ENCODE measurements at places on chromosomes 5 and 9. TPM values are rescaled to one million over a fixed set of nuclear protein-coding genes. Genes with fewer than 3 reads are reported as not detected.
A peak's percentile ranks its signal among the peaks of the same experiment; 100 is the strongest.

DNA sequence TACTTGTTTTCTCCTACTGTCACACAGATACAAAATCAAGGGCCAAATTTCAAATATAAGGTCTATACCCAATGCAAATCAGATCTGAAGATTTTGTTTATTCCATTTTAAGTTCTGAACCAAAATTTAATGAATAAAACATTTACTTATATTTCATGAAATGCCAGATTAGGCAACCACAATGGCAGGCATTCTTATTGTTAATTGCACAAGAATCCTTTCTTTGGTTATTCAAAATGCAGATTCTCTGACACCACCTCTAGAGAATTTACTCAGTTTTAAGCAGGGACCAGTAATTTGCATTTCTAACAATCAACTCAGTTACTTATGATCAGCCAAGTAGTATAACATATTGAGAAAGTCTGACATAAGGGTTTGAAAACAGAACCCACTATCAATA lies 972.4 kb upstream of the ACO1 start:
- DNase-seq: no peak

DNA sequence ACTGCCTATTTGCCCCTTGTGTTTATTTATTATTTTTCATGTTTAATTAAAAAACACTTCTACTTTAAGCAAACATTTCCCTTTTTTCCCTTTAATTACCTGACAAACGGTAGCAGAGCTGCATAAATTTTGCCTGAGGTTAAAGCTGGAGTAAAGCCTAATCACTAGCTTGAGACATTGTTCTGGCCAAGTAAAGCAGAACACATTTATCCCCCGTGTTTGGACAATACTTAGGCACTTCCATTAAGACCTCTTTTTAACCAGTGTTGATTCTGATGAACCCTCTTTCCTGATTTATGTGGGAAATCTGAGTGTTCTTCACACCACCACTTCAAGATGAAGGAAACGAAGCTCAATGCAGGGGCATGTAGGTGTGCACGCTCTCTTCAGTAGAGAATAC lies 54.5 kb downstream of the BNC2 start:
- DNase-seq: no peak

GRCh38 chr9:134136118-134136995 lies 475 bp downstream of the WDR5 start:
- DNase-seq: peak; percentile 75

GRCh38 chr5:78593465-78593864 lies 55.1 kb downstream of the LHFPL2 start:
- no peak for DNase-seq

DNA sequence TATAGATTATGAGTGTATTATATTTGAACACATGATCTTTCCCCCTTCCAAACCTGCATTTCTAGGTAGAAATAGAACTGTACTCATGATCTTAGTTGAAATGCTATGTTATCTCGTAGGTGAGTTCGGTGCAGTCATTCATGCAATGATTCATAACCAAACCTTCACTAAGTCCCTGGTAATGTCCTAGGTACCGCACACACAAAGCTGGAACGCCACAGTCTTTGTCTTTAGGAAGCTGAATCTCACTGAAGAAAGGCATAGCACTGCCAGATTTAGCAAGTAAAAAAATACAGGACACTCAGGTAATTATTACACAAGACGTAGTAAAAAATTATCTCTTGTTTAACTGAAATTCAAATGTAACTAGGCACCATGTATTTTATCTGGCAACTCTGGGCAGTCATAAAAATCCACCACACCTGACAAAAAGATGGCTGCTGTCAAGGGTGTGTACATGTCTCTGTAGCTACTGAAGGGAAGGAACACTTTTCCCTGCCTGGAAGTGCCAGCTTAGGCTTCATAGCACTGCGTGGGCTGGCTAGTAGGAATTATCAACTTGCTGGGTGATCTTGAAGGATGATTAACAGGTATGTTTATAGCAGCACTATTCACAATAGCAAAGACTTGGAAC lies 28.0 kb upstream of the TXN start:
- no peak for DNase-seq

DNA sequence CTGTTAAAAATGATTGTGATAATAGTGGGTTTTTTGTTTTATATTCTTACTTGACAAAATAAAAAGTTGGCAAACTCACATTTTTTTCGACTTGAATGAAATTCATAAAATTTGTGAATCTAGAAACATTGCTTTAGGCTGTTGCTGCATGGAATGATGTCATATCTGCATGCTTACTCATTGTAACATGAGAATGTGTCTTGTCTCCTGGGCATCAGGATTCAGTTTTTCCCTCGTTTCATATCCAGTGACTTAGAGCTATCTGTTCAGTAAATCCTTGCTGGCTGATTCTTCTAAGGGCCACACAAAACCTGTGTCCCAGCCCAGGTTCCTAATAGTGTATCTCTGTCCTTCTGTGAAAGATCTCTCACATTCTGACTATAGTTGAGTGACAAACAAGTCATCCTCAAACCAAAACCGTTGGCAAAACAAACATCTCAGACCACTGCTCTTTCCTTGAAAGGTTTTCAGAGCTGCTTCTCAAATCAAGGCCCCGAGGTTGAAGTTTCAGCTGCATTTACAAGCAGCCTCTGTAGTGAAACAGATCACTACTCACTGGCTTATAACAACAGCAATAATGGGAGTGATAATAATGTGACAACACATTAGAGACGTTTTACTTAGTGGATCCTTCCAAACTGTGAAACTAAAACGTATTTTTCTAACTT lies 95.0 kb downstream of the NPR3 start:
- DNase-seq: no peak

DNA sequence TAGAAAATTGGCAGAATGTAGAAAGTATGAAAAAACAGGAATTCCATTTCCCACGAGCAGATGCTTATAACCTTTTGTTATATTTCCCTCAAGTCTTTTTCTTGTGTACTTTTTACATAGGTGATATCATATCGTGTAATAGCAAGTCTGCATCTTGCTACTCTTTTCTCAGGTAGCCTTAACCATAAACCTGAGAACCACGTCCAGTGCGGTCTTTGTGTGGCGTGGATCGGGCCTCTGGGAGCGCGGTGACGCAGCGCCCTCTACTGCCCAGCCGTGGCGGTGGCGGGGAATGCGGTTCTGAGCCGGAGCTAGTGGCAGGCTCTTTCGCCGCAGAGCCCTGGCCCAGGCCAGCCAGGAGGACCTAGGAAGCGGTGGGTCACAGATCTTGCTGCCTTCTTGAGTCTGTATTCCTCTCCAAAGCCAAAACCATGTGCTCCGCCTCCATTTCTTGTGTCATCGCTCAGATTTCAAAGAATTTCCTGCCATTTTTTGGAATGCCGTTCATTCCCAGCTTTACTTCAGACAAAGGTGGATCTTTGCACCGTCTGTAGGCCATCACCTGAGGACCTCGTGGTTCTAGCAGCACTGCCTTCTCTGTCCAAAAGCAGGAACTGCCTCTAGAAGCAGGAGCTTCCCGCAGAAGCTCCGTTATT lies 71.9 kb downstream of the MVB12B start:
- DNase-seq: peak; percentile 89

- no peak for DNase-seq
Measured at GRCh38 chr5:16540421-16540820, 74.8 kb upstream of the ZNF622 start.

GRCh38 chr5:98785244-98785643 lies 11.8 kb downstream of the RGMB start:
- DNase-seq: no peak

GRCh38 chr5:27590503-27590902 lies 552.1 kb upstream of the CDH9 start:
- DNase-seq: peak; percentile 41

- DNase-seq: no peak
Measured at GRCh38 chr9:99309141-99309939, 87.3 kb downstream of the SEC61B start.

GRCh38 chr9:136185596-136186366 lies 19.1 kb downstream of the LHX3 start:
- DNase-seq: peak; percentile 48

GRCh38 chr9:34518896-34519295 lies 3.9 kb downstream of the ENHO start:
- no peak for DNase-seq

DNA sequence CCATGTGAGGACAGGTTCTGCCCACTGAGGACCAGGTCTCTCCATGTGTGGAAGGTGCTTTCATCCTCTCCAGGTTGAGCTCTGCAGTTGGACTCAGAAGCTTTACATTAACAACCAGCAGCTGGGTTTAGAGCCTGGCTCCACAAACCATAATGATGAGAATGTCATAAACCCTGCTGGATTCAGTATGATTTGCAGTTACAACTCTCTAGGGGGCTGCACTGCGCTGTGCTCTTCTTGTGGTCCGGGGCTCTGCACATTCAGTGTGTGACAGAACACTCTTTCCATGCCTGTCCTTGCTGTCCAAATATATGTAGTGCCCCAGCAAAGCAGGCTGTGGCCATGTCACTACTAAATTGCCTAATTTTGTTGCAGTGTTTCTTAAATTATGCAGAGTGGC lies 334.3 kb downstream of the ICE1 start:
- no peak for DNase-seq

DNA sequence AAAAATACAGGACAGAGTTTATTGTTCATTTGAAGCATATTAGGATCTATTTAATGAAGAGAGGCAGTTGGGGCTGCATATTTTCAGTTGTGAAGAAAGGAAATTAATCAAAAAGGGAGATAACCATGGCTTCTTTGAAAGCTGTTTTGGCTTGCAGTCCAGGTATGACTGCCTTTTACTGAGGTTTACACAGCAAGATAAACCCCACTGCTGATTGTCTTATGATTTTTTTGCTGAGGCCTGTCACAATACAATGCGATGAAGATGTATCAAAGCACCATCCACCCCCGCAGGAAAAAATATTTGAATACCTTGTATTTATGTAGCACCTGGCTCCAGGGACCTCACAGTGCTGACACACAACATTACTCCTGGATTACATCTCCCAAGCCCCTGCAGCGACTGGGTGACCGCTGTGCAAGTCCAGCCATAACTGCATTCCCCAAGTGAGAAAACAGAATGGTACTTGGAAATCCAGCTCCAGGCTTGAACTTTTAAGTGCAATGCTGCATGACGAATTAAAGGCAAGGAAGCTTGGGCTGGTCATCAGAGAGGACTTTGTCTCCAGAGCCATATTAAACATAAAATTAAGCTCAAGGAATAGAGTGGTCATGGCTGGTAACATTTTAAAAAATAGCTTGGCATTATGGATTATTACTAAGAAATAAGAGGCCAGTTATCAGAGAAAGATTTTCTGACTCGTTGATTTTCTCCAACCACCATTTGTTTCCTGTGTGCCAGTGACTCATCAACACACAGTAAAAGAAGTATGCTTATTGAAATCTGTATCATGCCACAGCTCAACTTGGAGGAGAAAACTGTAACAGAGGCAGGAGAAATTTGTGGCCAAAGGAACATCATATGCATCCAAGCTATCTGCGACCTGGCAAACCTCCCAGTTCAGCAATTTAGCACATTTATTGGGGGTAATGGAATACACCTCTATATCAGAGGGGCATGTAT lies 374.2 kb downstream of the MAN2A1 start:
- no peak for DNase-seq

GRCh38 chr5:134051305-134051704 lies 46.5 kb upstream of the VDAC1 start:
- no peak for DNase-seq

GRCh38 chr9:117644932-117645636 lies 59.1 kb upstream of the TLR4 start:
- DNase-seq: no peak

- DNase-seq: no peak
Measured at GRCh38 chr9:107639426-107639825, 149.9 kb upstream of the KLF4 start.

DNA sequence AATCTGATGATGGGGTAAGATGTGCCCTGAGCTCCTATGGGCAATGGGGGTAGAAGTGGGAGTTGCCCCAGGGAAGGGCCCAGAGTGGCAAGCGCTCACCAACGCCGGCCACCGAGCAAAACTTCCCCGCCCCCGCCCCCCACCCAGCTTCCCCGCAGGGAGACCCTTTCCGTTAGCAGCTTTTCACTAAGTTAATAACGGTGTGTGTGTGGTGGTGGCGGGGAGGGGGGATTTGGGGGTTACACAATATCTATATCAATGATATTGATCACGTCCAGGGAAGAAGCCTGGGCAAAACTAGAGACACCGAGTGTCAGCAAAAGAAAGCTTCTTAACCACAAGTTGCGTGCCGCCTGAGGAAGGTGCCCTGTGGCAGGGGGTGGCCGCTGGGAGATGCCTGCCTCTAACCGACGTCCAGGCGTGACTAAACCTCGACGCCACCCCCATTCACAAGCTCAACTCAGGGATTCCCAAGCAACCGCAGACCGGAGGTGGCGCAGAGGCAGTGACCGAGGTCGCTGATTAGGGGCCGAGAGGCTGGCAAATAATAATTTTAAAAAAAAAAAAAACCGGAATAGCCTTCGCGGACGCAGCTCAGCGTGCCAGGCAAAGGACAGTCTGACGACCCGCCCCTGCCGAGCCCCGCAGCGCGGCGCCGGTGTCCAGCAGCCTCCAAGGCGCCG lies 222.6 kb downstream of the MEF2C start:
- DNase-seq: no peak

- DNase-seq: no peak
Measured at GRCh38 chr5:17436761-17437221, 61.2 kb upstream of the TAF11L2 start.

GRCh38 chr9:100217536-100217935 lies 118.5 kb downstream of the INVS start:
- no peak for DNase-seq

- no peak for DNase-seq
Measured at GRCh38 chr5:109939116-109939682, 249.5 kb downstream of the MAN2A1 start.

- DNase-seq: peak; percentile 4
Measured at GRCh38 chr5:180600554-180601041, 9.3 kb upstream of the SCGB3A1 start.

- no peak for DNase-seq
Measured at GRCh38 chr5:115486728-115487127, 57.8 kb downstream of the FEM1C start.

DNA sequence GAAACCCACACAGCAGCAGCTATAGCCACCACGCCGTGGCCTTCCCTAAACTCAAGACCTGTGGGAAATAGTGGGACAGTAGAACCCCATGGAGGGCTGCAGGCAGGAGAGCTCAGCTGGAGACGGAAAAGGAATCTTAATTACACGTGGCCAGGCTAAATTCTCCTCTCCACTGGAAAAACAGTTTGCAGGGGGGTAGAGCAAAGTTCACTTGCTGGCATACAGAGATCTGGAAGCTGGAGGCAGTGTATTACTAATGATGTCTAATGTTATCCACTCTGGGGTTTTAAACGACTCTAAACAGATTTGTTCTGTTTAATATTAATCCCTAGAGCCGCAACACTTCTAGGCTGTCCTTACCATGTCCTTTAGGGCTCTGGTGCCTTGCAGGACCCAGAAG lies 257.1 kb downstream of the SAXO1 start:
- DNase-seq: no peak

GRCh38 chr9:109458453-109459211 lies 39.5 kb downstream of the PTPN3 start:
- DNase-seq: no peak

Gene PROB1
- total RNA-seq: 0.24 TPM

Gene ZBTB26
- total RNA-seq: 2.3 TPM

Gene DAB2
- 18.6 TPM for total RNA-seq

Gene PCDHGA1
- 0.22 TPM for total RNA-seq

Gene ELL2
- 84.9 TPM for total RNA-seq

Gene SH3PXD2B
- 11.1 TPM for total RNA-seq

Gene GABRA1
- not detected for total RNA-seq

Gene GRM6
- total RNA-seq: not detected

Gene FSTL4
- total RNA-seq: 1.3 TPM

Gene GPR151
- not detected for total RNA-seq

Gene BNC2
- 1.4 TPM for total RNA-seq

Gene CNTNAP3
- total RNA-seq: 0.28 TPM

Gene ADGRD2
- total RNA-seq: not detected

Gene TMEM215
- total RNA-seq: not detected

Gene KCNIP1
- total RNA-seq: 0.32 TPM

Gene FOXB2
- not detected for total RNA-seq

Gene NPR3
- total RNA-seq: 1.3 TPM

Gene HAVCR2
- 0.74 TPM for total RNA-seq

All from pancreas (tissue), 10 donors.